ENCODE measurements at places on chromosomes 13 and 19.
A peak's percentile ranks its signal among the peaks of the same experiment; 100 is the strongest.

GRCh38 chr19:46737298-46737654, 8.6 kb upstream of the FKRP start:
- DNase-seq: no peak

- DNase-seq: no peak
Measured at GRCh38 chr19:33275933-33276619, 26.3 kb downstream of the CEBPA start.

DNA sequence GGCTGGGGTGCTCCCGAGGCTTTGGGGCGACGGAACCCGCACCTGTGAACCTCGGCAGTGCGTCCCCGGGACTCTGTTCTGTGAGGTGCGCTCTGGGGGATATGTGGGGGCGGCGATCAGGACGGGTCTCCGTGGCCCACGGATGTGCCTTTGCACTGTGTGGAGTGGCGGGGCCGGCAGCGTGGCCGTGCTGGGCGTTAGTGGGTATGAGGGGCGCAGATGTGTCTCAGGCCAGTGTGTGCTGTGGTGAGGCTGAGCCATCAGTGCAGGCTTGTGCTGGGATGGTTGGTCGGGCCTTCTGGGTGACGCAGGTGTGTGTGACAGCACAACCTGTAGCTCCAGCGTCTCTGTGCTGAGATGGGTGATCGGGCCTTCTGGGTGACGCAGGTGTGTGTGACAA, 16.9 kb downstream of the ZNF331 start:
- DNase-seq: no peak

DNA sequence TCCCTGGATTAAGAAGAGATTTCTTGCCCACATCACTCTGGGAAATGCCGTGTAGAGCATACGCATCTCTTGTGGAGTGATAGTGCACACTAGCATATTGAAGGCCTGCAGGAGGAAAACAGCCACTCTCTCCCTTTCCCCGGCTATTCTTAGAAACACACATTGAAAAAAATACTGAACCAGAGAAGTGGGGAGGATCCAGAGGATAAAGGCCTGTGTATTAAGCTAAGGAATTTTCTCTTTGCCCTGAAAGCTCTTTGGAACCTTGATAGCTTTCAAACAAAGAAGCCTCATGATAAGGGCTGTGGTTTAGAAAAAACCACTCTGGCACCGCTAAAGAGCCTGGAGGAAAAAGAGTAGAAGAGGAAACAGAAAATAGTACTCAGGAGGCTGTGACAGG, 386.1 kb upstream of the NBEA start:
- no peak for DNase-seq

- no peak for DNase-seq
Measured at GRCh38 chr19:48806518-48806817, 4.4 kb downstream of the BCAT2 start.

- no peak for DNase-seq
Measured at GRCh38 chr13:75165543-75166230, 316.3 kb downstream of the TBC1D4 start.

GRCh38 chr13:38477676-38478075, 128.0 kb downstream of the UFM1 start:
- no peak for DNase-seq

GRCh38 chr13:25085125-25085742, 10.7 kb upstream of the PABPC3 start:
- no peak for DNase-seq

GRCh38 chr13:49784886-49785570, 7.5 kb downstream of the KPNA3 start:
- DNase-seq: no peak

DNA sequence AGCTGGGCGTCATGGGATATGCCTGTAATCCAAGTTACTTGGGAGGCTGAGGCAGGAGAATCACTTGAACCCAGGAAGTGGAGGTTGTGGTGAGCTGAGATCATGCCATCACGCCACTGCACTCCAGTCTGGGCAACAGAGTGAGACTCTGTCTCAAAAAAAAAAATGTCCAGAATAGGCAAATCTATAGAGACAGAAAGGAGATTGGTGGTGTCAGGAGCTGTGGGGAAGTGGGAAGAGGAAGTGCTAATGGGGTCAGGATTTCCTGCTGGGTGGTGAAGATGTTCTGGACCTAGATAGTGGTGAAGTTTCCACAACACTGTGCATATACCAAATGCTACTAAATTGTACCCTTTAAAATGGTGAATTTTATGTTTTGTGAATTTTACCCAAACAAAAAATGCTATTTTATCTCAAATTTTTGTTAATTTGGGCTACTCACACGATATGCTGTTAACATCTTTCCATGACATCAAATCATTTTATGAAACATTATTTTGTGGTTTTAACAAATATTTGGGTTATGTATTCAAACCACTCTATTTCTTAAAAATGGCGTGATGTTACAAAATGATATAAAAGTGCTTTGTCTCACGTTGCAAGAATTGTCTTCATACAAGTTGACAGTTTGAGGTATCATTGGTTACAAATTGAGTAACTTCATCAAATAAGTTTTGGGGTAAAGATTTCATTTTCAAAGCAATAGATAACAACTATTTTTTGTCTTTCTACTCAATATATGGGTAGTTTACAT, 7.4 kb upstream of the CYP4F3 start:
- no peak for DNase-seq

DNA sequence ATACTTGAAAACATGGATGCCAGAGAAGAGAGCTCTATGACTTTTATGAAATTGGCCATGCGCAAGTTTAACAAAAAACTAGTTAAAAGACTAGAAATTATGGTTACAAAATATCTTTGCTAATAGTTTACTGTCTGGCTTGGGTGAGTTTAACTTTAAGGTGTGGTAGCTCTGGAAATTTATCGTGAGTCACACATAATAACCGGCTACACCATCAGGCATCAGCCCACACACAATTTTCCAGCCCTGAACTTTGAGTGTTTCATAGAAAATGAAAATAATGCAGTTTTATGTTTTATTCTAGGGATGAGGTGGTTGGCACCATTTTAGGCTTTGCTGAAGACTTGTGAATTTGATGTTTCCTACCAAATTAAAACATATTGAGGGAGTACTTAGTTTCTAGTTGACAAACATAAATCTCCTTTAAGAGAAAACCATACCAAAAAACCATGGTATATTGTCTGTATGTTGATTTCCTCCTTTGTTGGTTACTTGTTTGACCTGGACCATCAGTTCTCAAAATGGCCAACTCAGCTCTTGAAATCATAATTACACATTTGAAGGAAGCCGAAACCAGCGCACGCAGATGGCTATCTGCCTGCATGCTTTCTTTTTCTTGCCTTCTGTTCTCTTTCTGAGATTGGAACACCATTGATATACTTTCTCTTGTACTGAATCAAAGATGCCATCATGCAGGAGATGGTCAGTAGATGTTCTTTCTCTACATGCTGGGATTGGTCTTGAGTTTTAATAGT, 125.1 kb downstream of the AKAP11 start:
- no peak for DNase-seq

DNA sequence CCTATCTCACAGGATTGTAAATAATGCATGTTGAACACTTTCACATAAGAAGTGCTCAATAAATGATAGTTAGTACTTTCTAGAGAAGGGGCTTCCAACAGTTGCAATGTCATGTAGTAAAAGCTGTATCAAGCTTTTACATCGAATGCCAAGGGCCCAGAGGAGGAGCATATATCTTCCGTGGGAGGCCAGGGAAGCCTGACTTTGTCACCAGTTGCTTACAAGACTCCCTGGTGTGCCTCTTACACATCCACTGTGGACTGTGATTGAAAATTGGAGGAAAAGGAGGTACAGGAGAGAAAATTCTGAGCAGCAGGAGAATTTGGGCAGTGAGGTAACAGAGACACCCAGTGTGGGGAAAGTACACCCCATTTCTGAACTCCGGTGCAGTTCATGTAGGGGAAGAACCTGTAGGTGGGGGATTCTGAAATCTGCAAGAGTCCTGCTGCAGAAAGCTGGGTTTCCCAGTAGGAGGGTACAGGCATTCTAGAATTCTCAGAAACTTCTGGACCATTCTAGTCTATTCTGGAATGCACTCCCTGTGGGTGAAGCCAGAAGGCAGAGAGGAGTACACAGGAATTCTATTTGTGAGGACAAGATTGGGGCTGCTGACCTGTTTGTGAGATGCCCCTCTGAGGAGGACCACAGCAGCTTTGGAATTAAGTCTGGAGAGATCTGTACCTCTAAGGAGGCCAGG, 54.0 kb downstream of the ALOX5AP start:
- no peak for DNase-seq

DNA sequence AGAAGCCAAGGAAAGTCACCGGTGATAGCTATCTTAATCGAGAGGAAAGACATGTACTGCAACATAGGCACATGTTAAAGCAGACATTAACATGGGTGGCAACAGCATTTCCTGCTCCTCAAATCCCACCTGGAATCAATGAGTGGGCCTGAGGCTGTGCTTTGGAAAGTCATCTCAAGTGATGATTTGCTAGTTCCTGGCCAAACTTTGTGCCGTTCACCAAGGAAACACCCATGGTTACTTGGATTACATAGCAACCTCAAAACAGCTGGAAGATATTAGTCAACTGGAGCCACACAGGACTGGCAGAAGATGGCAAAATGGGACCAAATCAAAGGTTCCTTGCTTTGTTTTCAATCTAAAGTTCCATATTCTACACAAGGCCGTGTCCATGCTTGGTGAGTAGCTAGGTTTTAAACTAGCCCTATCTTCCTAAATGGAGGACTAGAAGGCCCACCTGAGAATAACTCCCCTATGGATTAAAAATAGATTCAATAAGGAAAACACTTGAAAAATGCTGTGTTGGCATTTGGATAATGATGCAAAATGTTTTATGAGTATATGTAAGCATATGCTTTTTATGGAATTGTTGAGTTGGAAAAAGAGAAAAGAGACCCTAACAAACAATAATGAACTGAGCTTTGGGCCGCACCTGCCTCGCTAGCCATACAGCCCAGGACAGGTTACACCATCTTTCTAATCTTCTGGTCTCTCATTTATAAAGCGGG, 144.5 kb downstream of the RGCC start:
- no peak for DNase-seq

DNA sequence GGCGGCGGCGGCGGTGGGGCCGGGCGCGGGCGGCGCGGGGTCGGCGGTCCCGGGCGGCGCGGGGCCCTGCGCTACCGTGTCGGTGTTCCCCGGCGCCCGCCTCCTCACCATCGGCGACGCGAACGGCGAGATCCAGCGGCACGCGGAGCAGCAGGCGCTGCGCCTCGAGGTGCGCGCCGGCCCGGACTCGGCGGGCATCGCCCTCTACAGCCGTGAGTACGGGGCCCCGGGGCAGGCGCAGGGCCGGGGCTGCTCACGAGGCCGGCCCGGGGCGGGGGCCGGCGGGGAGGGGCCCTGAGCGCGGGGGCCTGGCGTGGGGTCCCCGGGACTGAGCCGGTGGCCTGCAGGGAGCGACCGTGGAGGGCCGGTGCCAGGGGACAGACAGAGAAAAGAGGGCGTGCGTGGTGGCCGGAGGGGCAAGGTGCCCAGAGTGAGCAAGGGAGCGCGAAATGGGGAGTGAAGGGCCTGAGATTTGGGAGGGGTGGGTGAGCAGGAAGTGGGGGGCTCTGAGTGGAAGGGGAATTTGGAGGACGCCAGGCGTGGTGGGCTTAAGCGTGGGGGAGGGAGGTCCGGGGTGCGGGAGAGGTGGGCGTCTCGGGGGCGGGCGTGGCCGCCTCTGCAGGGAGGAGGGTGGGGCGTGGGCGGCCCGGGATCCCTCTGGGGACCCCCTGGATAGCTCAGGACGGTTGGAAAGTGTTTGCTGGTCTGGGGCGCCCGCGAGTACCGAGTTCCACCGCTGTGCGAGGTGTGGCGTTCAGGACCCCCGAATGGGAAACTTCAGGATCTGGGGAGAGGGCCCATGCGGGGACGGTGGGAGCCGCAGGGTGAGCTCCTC, 575 bp downstream of the CARM1 start:
- no peak for DNase-seq

GRCh38 chr13:30371649-30372265, 50.5 kb upstream of the UBE2L5 start:
- peak; percentile 9 for DNase-seq

DNA sequence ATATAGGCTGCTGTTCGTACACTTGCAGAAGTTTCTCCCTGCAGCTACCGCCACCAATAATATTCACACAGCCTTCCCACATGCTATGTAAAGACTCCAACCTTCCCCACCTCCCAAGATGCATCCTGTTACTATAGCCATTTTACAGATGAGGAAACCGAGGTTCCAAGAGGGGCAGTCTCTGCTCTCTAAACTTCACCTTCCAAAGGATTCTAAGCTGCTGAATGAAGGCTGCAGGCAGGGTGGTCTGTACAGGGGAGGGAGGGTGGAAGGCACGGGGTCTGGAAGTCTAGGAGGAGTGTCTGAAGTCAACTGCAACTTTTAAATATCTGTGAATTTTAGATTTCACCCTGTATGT, 1.9 kb upstream of the NFIC start:
- DNase-seq: no peak

- no peak for DNase-seq
Measured at GRCh38 chr19:3923912-3924311, 9.0 kb upstream of the NMRK2 start.

DNA sequence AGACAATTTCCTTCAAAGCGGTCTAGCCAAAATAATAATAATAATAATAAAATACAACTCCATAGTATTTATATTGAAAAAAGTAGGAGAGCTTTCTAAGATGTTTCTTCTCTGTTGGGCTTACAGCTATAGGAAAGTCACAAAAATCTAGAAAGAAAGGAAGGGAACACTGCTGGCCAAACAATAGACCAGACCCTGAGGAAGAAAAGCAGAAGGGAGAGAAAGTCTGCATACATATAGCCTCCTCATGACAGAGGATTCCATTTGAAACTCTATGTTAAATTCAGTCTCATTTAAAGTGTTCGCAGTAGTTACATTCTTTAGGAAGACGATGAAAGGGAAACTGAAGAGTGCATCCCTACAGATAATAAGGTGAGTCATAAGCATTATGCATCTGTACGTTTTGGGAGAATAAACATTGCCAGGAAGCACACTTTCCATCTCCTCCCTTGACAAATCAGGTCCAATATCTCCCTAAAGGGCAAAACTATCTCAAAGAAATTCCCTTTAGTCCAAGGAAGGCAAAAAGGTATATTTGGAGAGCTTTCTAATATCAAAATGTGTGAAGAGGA, 86.5 kb downstream of the PCDH9 start:
- DNase-seq: no peak

DNA sequence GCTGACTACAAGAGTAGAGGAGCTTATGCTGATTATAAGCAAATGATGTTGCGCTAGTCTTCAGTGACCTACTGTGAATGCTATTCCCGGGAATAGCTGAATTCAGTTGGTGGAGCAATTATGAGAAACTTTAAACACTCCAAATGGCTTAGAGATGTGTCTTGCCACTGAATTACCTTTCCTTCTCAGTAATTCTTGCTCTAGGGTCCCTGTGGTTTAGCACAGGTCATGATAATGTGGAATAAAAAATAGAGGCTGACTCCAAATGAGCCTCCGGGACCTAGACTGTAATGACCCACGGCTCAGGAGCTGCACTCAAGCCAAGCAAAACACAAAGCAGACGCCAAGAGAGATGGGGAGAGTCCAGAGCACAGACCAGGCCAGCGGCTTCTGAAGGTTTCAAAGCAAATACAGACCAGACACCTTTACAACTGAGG, 124.7 kb downstream of the RGCC start:
- DNase-seq: no peak

DNA sequence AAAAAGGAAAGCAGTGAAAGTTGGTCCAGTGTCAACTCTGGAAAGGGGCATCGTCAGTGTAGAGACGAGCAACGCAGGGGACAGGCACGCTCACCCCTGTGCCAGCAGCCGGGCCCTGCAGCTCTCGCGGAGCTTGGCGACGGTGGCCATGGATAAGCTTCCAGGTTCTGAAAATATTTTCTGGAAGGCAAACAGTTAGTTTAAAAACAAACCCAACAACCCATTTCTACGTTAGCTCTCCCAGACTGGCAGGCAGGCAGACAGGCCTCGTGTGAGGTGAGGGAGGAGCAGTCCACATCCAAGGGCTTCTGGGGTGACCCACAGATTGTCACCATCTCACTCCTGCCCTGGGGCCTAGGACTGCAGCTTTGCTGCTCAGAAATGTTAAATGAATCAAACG, 27.4 kb downstream of the LAMP1 start:
- no peak for DNase-seq

Data from AG04449 (cell line).